ENCODE measurements at places on chromosomes 3 and 15. TPM values are rescaled to one million over a fixed set of nuclear protein-coding genes. Genes with fewer than 3 reads are reported as not detected.

The GJD2 gene
- total RNA-seq: not detected

The CHRM5 gene
- total RNA-seq: not detected

The GPR149 gene
- total RNA-seq: not detected

The CYP8B1 gene
- total RNA-seq: not detected

The SLC24A1 gene
- 7.4 TPM for total RNA-seq

The TLNRD1 gene
- 33.8 TPM for total RNA-seq

The PATL2 gene
- 0.21 TPM for total RNA-seq

The REC114 gene
- not detected for total RNA-seq

The FOXL2 gene
- not detected for total RNA-seq

The P4HTM gene
- not detected for total RNA-seq

The CCR8 gene
- total RNA-seq: not detected

The FMN1 gene
- total RNA-seq: 87.0 TPM

The CLDN1 gene
- total RNA-seq: 42.9 TPM

The SLCO2A1 gene
- not detected for total RNA-seq

The PRSS50 gene
- not detected for total RNA-seq

The GOLGA8S gene
- not detected for total RNA-seq

The EOMES gene
- 2.8 TPM for total RNA-seq

The TSEN2 gene
- 28.6 TPM for total RNA-seq

The FEZF2 gene
- not detected for total RNA-seq

The CISH gene
- 0.32 TPM for total RNA-seq

The DVL3 gene
- 29.1 TPM for total RNA-seq

The SNTN gene
- total RNA-seq: not detected

The LEKR1 gene
- not detected for total RNA-seq

The MITF gene
- 768 TPM for total RNA-seq

The ADAMTS9 gene
- total RNA-seq: 0.11 TPM

The TPRG1 gene
- total RNA-seq: 0.45 TPM

The MEGF11 gene
- 0.37 TPM for total RNA-seq

The GNAT1 gene
- not detected for total RNA-seq

The SV2B gene
- 0.18 TPM for total RNA-seq

The IGF2BP2 gene
- 59.5 TPM for total RNA-seq

The RTP3 gene
- total RNA-seq: not detected

The SLC28A2 gene
- not detected for total RNA-seq

The ALAS1 gene
- total RNA-seq: 103 TPM

The CAPN3 gene
- 659 TPM for total RNA-seq

The HDC gene
- total RNA-seq: not detected

The BCHE gene
- total RNA-seq: 68.8 TPM

The CATSPER2 gene
- total RNA-seq: 0.53 TPM

The MAGI1 gene
- 3.6 TPM for total RNA-seq

The TMEM207 gene
- total RNA-seq: 0.21 TPM

The LYZL4 gene
- total RNA-seq: not detected

The OXTR gene
- total RNA-seq: 0.61 TPM

The MYO5C gene
- total RNA-seq: 0.11 TPM

The PLXND1 gene
- total RNA-seq: 21.8 TPM

The TARS3 gene
- total RNA-seq: 10.8 TPM

The GOLGA6L7 gene
- not detected for total RNA-seq

The KCNMB3 gene
- total RNA-seq: 0.58 TPM

The CYFIP1 gene
- total RNA-seq: 83.3 TPM

The CNTN4 gene
- total RNA-seq: not detected

The P2RY13 gene
- not detected for total RNA-seq

The TGM5 gene
- total RNA-seq: 0.21 TPM

The GOLGA8J gene
- total RNA-seq: 0.16 TPM

The PIGZ gene
- 1.2 TPM for total RNA-seq

The MST1R gene
- total RNA-seq: not detected
